Occipital lobe (tissue), 3 donors: ENCODE measurements at places on chromosomes 6 and 20. TPM values are rescaled to one million over a fixed set of nuclear protein-coding genes. Genes with fewer than 3 reads are reported as not detected.

Gene CNR1
- 327 TPM for total RNA-seq

DNA sequence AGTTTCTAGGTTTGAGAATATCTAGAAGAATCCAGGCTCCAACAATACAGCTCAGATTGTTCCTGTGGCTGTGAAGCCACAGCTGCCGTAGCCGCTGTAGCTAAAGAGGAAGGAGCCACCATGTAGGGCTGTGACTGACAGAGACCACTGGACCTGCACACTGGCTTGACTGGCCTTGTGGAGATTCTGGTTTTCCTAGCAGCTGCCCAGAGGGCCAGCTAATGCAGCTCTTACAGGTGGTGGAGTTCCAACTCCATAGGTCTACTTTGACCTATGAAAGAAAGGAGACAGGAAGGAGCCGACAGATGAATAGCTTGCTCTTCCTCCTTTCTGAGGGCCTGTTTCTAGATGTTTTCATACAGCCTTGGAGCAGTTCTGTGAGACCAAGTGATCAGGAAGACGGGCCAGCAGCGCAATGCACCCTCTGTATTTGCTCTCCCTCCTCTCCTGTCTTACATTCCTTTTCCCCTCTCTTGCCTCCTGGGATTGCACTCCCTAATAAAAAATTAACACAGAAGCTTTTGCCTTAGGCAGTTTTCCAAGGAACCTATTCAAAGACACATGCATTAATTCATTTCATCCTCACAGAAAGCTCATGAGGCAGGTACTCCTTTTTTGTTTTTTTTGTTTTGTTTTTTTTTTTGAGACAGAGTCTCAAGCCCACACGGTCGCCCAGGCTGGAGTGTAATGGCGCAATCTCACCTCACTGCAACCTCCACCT is 51.8 kb upstream of the MYB start:
- DNase-seq, result no peak

DNA sequence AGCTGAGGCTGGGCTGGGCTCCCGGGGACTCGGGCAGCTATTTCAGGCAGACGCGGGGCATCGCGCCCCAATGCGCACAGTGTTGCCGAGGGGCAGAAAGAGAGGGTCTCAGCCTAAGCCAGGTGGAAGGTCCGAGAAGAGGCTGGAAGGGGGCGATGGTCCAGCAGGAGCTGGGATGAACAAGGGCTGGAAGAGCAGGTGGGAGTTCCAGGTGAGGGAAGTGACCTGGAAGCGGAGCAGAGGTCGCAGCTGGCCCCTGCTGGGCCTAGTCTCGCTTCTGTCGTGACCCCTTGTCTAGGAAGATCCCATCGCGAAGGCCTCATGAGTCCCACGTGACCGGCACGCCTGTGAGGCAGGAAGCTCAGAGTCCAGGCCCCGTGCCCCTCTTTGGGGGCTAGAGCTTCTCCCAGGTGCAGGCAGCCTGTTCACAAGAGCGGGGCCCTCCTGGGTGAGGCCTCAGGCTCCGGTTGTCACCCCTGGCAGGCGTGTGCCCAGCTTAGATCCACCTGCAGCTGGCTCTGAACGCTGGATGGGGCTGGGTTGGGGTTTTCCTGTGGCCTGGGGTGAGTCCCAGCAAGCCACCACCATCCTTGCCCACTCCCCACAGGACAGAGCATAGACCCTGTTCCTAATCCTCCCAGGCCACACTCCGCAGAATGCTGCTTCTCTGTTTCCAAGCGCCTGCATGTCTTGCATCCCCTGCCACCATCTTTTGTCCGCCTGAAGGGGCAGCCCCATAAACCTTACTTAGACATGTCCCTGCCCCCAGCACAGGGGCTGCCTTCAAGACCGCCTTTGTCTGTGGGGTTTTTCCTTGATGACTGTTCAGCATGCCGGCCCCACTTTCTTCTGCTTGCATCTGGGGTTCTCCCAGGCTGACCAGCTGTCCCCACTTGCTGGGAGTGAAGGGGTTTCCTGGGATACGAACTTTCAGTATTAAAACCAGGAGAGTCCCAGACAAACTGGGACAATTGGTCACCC is 15.1 kb downstream of the SLC22A3 start:
- DNase-seq, result no peak

Gene TP53INP2
- total RNA-seq, result 3.9 TPM

Gene APCDD1L
- total RNA-seq, result not detected

DNA sequence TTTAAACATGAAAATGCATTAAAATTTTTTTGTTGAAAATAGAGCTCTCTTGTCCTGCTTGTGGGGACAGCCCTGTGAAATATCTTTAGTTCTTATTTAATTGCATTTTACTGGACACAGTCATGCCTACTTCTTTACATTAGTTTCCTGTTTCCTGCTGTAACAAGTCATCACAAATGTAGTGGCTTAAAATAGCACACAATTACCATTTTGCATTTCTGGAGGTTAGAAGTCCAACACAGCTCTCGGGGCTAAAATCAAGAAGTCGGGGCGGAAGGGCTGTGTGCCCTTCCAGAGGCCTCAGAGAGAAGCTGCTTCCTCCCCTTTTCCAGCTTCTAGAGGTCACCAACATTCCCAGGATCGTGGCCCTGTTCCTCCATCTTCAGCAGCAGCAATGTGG is 29.4 kb downstream of the PNLDC1 start:
- no peak for DNase-seq

GRCh38 chr20:24980291-24981053 is 12.1 kb downstream of the APMAP start:
- no peak for DNase-seq

GRCh38 chr6:160439751-160440150 is 91.6 kb downstream of the SLC22A3 start:
- no peak for DNase-seq

GRCh38 chr6:44169154-44169553 is 10.5 kb downstream of the CAPN11 start:
- DNase-seq, result no peak

- no peak for DNase-seq
Observed at GRCh38 chr20:39651645-39652325, 689.6 kb downstream of the DHX35 start.

Gene NKX2-4
- not detected for total RNA-seq

Gene SCRT2
- total RNA-seq, result 2.0 TPM

DNA sequence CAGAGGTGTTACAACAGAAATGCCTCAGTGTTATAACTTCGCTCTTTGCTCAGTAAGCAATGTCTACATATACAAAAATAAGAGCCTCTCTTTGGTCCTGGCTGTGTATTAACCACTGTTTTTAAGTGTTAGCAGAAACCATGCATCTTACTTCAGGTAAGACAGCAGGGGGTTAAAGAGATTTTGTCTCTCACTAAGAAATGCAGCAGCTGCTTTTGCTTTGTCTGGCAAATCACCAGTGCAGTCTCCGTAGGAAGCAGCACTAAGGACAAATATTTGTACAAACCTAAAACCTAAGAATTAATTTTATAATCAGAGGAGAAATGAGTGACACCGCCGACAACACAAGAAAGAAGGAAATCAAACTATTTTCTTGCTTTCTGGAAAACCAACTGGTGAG is 758 bp downstream of the SMIM28 start:
- DNase-seq, result no peak

- no peak for DNase-seq
Observed at GRCh38 chr20:8656335-8656734, 412.6 kb upstream of the PLCB4 start.

GRCh38 chr20:57323034-57323433 is 6.6 kb upstream of the SPO11 start:
- DNase-seq, result peak; percentile 29

Gene RIMS4
- total RNA-seq, result 77.5 TPM

DNA sequence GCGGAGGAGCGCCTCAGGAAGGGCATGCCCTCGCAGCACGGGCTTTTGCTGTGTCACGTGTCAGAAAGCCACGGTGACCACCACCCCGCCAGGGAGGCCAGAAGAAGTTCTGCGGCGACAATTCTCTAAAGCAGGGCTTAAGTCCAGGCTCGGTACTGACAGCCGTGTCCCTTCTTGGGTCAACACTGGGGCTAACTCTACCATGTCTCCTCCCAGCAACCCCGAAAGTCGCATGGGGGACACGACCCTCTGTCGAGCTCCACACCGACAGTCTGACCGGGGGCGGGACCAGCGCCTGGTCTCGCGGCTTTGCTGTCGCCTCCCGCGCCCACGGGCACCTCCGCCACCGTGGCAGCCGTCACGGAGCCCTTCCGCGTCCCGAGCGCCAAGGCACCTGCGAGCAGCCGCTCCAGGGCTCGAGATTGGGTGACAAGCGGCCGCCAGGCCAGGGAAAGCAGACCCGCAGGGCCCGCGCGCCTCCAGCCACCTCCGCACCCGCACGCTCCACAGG is 534 bp downstream of the NANP start:
- peak; percentile 34 for DNase-seq

- no peak for DNase-seq
Observed at GRCh38 chr6:70547313-70547712, 19.4 kb upstream of the SDHAF4 start.

Gene SLC22A3
- total RNA-seq, result 3.7 TPM

GRCh38 chr20:53656293-53657202 is 62.9 kb upstream of the ZNF217 start:
- DNase-seq, result no peak
